Liver (tissue), 10 donors: ENCODE measurements at places on chromosomes 5 and 9. TPM values are rescaled to one million over a fixed set of nuclear protein-coding genes. Genes with fewer than 3 reads are reported as not detected.
A peak's percentile ranks its signal among the peaks of the same experiment; 100 is the strongest.

GRCh38 chr9:114588651-114589526, 1.3 kb downstream of the ATP6V1G1 start:
- no peak for DNase-seq

- DNase-seq: no peak
These were observed 26.3 kb upstream of the CRHBP start for GRCh38 chr5:76926329-76927105.

GRCh38 chr5:119743927-119744326, 114.6 kb downstream of the FAM170A start:
- DNase-seq: no peak

- DNase-seq: no peak
These were observed 2.7 kb upstream of the PDGFRB start for GRCh38 chr5:150158170-150158949.

GRCh38 chr5:154238776-154239481, 48.4 kb downstream of the GALNT10 start:
- no peak for DNase-seq

DNA sequence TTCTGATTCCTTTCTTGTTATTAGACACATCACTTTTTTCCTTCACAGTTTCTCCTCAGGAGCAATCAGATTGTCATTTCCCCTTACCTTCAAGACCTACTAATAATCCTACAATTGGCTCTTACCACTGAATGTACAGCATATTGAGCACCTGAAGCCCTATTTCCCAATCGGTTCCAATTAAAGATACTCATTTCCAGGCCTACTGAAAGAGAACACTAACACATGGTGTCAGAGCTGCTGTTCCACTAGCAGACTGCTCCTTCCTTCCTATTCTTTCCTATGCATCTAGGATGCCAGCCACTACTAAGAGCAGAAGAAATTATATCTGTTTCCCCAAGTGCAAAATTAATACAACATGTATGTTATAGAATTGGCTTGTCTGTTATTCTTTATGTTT, 34.6 kb downstream of the SKIC3 start:
- DNase-seq: no peak

GRCh38 chr5:43702815-43703214, 99.8 kb downstream of the NNT start:
- no peak for DNase-seq

- no peak for DNase-seq
These were observed 21.2 kb downstream of the MEGF9 start for GRCh38 chr9:120692901-120693699.

DNA sequence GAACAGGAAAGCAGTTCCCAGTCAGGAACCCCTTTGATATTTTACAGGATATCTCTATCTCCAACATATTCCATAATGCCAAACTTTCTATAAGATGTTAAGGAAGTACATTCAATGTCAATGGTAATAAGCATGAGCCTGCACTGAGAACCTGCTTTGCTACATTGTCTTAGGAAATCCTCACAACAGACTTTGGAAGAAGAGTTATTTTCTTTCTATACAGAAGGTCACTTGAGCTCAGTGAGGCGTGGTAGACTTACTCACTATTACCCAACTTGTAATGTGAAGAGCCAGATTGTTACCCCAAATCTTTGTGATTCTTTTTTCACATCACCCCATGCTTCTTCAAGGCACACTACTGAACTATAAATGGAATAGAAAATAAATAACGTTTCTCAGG, 435.9 kb downstream of the DNAH5 start:
- no peak for DNase-seq

DNA sequence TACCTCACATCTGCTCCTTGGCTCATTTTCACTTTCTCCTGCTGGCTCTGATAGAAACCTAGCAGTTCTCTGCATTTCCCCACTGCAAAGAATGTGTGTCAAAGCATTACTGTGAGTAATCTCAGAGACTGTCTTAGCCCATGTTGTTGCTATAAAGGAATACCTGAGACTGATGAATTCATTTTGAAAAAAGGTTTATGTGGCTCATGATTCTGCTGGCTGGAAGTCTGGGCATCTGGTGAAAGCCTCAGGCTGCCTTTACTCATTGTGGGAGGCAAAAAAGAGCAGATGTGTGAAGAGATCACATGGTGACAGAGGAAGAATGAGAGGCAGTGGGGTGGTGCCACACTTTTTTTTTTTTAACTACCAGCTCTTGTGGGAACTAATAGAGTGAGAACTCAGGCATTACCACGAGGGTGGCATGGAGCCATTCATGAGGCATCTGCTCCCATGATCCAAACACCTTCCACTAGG, 191.6 kb upstream of the CTNND2 start:
- DNase-seq: no peak

GRCh38 chr5:151223447-151224264, at the start of gene CCDC69:
TSS of gene CCDC69 (minus strand) at chr5:151224092. CDS start at chr5:151223970, 122 bp downstream.
- peak; percentile 74 for DNase-seq

DNA sequence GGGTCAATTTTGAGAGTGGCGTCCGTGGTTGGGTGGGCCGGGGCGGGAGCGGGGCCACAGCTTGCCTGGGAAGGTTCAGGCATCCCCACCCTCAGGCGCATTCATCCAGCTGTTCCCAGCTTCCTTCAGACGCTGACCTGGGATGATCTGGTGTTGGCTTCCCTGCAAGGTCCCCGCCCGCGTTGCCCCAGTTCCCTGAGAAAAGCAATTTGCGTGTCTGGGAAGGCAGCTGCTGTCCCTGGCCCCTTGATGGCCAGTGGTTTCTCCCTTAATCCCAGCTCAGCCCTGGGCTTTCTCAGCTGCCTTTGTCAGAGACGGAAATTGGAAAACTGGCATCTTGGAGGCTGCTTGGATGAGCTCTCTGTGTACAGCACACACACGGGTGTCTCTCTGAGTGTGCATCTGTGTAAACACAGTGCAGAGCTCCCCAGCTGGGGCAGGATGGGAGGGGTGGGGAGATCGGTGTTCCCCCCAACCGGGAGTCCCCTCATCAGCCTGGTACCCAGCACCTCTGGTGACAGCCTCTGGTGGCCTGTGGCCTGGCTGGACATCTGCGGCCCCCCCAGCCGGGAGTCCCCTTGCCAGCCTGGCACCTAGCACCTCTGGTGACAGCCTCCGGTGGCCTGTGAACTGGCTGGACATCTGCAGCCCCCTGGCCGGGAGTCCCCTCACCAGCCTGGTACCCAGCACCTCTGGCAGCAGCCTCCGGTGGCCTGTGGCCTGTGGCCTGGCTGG, 94.0 kb downstream of the COL5A1 start:
- DNase-seq: no peak

DNA sequence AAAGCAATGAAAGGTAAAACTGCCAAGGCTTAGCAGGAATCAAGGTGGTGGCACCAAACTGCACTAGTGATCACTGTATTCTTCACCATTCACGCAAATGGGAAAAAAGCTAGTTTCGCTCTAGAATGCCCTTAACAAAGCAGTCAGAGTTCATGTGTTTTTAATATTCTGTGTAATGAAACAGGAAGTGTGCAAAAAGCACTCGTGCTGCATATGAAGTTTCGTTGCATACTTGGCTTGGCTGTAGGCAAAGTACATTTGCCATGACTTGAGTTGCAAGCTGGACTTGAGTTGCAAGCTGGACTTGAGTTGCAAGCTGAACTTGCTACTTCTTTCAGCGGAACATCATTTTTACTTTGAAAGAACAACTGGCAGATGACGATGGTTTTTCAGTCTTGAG, 55.4 kb downstream of the FOXI1 start:
- DNase-seq: no peak

DNA sequence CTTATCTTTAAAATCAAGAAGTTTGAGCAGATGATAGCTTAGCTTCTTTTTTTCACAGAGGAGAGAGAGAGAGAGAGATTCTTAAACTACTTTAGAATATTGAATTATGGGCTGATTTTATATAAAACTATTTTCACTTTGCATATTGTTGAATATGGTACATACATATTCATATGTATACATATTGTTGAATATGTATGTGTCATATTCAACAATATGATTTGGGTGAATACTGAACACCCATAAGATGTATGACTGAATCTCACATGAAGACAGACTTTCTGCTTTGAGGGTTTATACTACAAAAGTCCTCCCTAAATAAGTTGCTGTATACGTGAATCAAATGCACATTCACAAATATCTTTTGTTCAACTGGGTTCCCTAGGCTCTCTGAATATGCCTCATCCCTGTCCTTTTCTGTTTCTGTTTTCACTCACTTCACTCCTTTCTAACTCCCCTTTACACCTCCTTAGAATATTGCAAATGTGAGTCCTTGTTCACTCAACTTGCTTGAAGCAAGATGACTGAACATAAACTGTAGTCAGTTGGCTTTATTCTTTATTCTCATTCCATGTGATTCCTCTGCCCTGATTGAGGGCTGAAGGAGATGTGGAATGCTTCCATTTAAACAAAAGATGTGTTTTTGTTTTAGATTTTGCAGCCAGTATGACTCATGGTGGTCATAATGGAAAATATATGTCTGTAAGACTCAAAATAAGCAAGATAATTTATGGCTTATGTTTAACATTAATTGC, 225.4 kb upstream of the DAB2 start:
- no peak for DNase-seq

DNA sequence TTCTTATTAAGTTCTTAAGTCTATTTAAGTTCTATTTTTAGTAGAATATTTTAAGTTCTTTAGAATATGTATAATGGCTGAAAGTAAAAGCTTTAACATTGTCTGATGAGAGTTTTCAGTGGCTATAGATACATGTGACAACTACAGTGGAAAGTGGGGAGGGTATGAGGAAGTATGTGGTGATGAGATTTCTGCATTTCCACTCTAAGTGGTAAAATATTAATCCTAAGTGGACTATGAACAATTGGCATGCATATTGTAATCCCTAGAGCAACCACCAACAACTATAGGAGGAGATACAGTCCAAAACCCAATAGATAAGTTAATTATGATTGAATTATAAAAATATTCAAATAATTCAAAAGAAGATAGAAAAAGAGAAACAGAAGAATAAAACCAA, 183.6 kb downstream of the GADD45G start:
- no peak for DNase-seq

Gene PCBD2
- 12.8 TPM for polyA plus RNA-seq

DNA sequence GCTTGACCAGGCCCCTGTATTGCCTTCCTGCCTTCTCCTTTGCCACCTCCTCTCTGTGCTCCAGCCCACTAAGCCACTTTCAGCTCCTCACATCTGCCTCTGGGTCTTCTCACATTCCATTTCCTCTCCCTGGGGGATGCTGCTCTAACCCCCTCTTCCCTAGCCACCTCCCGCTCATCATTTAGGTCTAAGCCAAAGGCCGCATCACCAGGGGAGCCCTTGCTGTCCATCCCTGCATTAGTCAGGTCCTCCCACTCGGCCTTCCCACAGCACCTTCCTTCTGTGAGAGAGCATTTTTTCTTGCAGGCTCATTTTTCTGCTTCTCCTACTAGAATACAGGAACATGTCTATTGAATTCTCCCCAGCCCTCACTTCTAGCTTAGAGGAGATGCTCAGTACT, 72.6 kb upstream of the GALNT10 start:
- DNase-seq: no peak
